Neuronal stem cell (in vitro differentiated cells): ENCODE measurements at places on chromosomes 7 and 10.

GRCh38 chr10:17273403-17273802 is 45.4 kb downstream of the VIM start:
- no peak for DNase-seq

DNA sequence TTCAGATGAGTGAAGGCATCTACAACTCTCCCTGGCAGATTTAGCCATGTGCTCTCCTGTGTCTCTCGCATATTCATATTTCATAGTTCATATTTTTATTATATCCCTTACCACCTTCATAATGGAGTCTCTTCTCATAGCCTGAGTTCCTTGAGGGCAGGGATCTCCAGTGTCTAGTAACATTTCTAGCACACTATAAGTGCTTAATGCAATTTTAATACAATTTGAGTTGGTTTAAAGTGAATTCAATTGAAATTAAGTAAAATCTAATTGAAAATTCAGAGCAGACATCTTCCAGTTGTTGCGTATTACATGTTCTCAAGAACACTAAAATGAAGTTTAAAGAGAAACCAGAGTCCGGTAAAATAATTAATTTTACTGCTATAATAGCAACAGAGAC is 163.6 kb upstream of the GNAI1 start:
- no peak for DNase-seq

DNA sequence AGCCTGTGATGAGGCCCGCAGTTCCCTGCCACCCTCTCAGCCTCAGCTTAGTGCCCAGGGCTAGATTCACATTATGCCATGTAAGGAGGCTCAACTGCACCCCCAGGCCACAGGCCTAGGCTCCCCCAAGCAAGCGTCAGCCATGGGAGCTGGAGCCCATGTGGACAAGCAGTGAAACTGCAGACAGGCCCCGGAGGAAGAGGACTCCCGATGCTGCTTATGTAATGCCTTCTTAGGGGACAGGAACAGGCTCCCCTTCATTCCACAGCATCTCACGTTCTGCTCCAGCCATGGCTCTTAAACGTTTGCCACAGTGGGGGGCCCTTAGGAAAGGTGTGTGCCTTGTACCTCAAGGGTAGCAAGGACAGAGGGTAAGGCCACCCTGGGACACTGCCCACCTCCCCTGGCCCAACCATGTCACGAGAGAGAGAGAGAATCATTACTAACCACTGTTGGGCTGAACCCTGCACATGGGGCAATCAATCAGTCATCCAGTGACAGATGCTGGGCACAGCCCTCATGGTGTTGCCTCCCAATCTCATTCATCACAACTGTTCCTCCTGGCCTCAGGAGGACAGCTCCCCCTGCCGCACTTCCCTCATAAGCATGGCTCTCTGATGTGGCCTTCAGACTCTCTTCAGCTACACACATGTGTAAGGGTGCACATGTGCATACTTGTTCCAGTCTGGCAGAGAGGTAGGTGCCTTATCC is 263.0 kb downstream of the GRID1 start:
- no peak for DNase-seq

GRCh38 chr10:1287971-1288401 is 231.8 kb downstream of the WDR37 start:
- DNase-seq: no peak

DNA sequence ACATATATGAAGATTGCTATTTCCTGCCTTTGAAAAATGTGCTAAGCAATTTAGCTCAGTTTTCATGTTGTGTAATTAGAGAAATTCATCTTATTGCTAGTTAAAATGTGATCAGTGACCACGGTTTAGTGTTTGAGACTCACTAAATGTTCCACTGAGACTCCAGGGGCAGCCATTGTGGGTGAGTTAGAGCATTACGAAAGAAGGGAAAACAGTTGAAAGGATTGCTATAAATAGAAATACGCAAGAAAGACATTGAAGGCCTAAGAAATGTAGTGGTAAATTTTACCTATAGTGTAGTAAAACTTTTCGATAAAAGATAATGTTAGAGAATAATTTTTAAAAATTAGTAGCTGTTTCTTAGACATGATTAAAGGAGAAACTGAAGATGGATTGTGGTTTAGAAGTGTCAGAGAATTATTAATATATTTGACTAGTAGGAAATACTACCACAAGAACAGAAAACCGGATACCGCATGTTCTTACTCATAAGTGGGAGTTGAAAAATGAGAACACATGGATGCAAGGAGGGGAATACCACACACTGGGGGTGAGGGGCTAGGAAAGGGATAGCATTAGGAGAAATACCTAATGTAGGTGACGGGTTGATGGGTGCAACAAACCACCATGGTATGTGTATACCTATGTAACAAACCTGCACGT is 394.5 kb downstream of the SEMA3D start:
- DNase-seq: no peak

DNA sequence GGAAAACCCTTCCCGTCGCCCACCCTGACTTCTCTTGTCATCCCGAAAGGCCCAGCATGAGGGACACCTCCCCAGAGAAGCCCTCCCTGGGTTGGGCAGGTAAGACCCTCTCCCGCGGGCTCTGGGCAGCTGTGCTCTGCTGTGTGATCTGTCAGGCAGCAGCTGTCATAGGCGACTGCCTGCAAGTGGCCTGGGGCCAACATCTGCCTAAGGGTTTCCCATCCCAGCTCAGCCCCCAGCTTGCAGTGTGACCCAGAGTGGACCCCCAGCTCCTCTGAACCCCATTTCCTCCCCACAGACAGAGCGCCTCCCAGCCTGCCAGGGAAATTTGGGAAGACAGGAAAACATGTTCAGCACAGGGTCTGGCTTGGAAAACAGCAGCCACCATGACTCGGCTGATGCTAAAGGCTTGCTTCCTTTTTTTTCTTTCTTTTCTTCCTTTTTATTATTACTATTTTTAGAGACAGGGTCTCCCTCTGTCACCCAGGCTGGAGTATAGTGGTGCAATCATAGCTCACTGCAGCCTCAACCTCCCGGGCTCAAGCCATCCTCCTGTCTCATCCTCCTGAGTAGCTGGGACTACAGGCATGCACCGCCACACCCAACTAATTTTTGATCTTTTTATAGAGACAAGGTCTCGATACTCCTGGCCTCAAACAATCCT is 18.3 kb upstream of the TNRC18 start:
- DNase-seq: no peak

- no peak for DNase-seq
Measured at GRCh38 chr10:63497321-63497720, 23.9 kb upstream of the REEP3 start.

- no peak for DNase-seq
Measured at GRCh38 chr7:7201578-7202374, 19.4 kb downstream of the C1GALT1 start.

DNA sequence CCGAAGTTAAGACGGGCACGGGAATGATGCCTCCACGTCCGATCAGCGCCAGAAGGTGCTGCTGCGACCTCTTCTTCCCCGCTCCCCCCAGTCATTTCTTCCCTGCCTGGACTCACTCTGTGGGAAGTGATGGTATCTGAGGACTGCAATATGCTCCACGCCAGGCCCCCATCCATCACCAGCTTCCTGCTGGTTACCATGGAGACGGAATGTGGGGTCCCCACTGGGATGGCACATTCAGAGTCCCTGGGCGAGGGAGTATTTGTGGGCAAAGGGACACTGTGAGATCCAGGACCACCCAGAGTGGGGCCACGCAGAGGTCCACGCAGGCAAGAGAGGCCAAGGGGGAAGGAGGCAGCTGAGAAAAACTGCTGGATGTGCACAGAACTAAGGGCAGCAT is 39.7 kb downstream of the CARD11 start:
- no peak for DNase-seq

- no peak for DNase-seq
Measured at GRCh38 chr10:1366811-1367425, 310.7 kb downstream of the WDR37 start.

- no peak for DNase-seq
Measured at GRCh38 chr10:104067525-104067924, 18.2 kb downstream of the COL17A1 start.

DNA sequence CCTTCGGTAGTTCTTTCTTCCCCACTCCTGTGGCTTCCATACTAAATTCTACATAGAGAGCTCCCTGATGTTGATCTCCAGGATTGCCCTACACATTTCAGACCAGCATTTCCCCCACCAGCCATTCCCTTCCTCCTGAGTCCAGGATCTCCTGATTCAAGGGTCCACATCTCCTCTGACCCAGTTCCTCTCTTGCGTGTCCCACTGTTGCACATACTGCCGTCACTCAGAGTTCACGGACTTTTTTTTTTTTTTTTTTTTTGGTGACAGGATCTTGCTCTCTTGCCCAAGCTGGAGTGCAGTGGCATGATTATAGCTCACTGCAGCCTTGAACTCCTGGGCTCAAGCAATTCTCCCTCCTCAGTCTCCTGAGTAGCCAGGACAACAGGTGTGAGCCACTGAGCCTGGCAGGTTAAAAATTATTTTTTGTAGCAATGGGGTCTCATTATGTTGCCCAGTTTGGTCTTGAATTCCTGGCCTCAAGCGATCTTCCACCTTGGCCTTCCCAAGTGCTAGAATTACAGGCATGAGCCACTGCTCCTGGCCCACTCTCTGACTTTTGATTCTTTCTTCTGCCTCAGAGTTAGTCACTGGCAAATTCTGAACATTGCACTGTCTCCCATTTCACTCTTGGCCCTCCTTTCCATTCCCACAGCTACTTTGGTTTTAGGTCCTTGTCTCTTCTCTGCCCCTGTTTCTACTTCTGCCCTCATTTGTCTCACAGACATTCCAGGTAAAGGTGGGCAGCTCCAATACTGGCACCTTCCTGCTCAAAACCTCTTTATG is 29.6 kb upstream of the ZRANB1 start:
- DNase-seq: no peak

GRCh38 chr10:97852277-97852676 is 2.6 kb downstream of the GOLGA7B start:
- DNase-seq: no peak

DNA sequence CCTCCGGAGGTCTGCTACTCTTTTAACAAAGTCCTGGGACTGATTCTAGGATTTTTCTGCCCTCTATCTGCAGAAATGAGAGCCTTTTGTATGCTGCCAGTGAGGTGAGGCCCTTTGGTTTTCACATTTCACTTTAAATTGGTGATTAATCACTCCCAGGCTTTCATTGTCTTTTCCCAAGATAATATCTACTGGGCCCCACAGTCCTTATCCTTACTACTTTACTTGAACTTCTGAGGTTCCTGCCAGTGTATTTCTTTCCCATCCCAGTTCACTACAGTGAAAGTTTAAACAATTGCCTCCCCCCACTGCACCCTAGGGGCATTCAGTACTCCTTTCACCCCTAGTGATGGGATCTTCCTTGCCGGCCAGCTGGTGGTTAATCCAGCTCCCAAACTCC is 127.4 kb upstream of the INHBA start:
- DNase-seq: no peak

GRCh38 chr10:60967260-60967659 is 23.3 kb upstream of the RHOBTB1 start:
- no peak for DNase-seq

- no peak for DNase-seq
Measured at GRCh38 chr7:125927556-125927955, 997.9 kb upstream of the POT1 start.

DNA sequence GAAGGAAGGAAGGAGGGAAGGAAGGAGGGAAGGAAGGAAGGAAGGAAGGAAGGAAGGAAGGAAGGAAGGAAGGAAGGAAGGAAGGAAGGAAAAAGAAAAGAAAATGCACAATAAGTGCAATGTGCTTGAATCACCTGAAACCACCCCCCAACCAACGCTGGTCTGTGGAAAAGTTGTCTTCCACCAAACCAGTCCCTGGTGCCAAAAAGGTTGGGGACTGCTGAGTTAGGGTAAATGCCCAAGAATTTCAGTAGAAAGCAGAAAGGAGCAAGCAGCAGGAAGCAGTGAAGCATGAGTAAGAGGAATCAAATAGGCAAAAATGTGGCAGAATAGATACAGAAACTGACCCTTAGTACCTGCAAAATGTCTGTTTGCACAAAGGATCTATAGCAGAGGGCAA is 137.2 kb downstream of the JCAD start:
- no peak for DNase-seq

DNA sequence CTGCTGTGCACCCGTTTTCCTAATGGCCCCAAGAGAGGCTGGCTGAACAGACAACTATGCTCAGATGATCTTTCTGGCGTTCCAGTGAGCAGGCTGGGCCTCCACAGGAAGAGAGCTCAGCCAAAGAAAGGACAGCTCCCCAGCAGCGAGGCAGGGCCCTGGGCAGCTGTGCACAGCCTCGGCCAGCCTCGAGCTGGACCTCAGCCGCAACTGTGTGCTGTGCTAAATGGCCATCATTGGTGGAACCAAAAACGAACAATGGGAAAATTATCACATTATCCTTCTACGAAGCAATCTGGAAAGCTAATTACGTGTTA is 97.5 kb downstream of the CTBP2 start:
- DNase-seq: no peak

DNA sequence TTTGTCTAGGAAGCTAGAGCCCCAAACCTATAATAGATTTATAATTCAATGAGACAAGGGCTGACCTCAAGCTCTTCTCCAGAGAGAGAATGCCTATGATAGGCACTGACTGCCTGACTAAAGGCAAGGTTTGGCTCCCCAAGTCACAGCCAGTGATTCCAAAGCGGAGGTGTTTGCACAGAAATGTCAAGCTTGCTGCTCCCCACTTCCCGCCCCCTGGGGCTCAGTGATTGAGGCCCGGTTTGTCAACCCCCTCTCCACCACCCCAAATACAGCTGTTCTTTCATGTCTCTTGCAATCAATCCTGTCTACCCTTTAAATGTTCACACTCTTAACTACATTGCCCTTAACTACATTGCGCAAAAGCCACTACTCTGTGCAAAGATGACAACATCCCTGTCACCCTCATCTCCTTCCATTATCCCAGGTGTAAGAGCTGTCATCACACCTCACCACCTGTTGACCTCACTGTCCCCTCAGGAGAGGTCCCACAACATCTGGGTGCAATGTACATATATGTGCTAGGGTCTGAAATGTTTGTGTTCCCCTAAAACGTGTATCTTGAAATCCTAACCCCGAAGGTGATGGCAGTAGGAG is 58.0 kb downstream of the NUDCD3 start:
- DNase-seq: no peak

DNA sequence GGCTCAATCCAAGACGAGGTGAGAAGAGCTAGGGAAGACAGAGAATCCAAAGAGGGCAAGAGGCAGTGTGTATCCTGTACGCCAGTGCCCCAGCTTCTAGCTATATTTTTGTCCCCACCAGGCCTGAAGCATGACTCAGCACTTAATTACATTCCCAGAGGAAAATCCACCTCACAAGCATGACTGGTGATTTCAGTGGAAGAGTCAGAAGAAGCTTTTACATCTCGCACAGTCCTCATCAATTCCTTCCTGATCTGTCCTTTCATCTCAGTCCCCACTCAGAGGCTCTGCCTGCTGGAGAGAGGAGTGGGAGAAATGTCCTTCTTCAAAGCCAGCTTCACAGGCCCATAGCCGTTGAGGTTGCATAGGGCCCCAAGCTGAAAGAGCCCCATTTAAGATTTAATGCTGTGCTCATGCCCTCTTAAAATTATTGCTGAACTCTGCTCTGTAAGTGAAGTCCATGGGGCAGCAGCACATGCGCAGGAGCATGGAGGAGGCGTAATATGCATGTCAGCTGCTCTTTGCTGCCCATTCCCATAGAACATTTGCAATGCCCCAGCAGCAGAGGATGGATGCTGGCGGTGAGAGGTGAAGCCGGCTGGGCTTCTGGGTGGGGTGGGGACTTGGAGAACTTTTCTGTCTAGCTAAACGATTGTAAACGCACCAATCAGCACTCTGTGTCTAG is 39.0 kb upstream of the AOAH start:
- DNase-seq: no peak

- DNase-seq: no peak
Measured at GRCh38 chr10:112059220-112059619, 124.3 kb downstream of the GPAM start.

- DNase-seq: no peak
Measured at GRCh38 chr10:5492929-5493576, 6.3 kb downstream of the CALML5 start.

- no peak for DNase-seq
Measured at GRCh38 chr10:4498711-4499251, 327.2 kb upstream of the AKR1E2 start.
